ENCODE measurements at places on chromosomes 1 and 21. TPM values are rescaled to one million over a fixed set of nuclear protein-coding genes. Genes with fewer than 3 reads are reported as not detected.
A peak's percentile ranks its signal among the peaks of the same experiment; 100 is the strongest.

- DNase-seq, result no peak
Observed at GRCh38 chr1:79969886-79970285, 963.4 kb upstream of the ADGRL4 start.

Gene ABCG1
- 0.43 TPM for total RNA-seq

- no peak for DNase-seq
Observed at GRCh38 chr1:78054559-78054958, 8.8 kb downstream of the GIPC2 start.

GRCh38 chr1:209609041-209609790 is 25.7 kb downstream of the CAMK1G start:
- no peak for DNase-seq

- no peak for DNase-seq
Observed at GRCh38 chr1:7644961-7645750, 125.9 kb upstream of the VAMP3 start.

GRCh38 chr21:32508558-32508957 is 76.8 kb downstream of the TCP10L start:
- DNase-seq, result no peak

- peak; percentile 28 for DNase-seq
Observed at GRCh38 chr1:7313081-7313546, 458.0 kb upstream of the VAMP3 start.

Gene SRSF10
- 117 TPM for total RNA-seq

DNA sequence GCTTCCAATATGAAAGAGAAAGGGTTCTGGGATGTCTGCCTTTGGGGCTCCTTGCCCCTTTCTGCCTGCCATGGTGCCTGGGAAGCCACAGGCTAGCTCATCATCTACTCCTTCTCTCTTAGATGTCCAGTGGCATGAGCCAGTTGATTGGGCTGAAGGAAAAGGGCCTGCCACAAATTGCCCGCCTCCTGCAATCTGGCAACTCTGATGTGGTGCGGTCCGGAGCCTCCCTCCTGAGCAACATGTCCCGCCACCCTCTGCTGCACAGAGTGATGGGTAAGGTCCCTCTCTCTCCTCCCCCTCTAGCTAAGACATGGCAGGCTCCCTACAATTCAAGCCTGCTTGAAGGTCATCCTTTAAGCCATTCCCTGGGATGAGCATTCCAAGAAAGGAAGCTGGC is 41.0 kb downstream of the PKP1 start:
- DNase-seq, result no peak

GRCh38 chr1:14845851-14846250 is 247.4 kb downstream of the KAZN start:
- DNase-seq, result no peak

- DNase-seq, result no peak
Observed at GRCh38 chr1:230976825-230977747, 1.6 kb downstream of the TTC13 start.

DNA sequence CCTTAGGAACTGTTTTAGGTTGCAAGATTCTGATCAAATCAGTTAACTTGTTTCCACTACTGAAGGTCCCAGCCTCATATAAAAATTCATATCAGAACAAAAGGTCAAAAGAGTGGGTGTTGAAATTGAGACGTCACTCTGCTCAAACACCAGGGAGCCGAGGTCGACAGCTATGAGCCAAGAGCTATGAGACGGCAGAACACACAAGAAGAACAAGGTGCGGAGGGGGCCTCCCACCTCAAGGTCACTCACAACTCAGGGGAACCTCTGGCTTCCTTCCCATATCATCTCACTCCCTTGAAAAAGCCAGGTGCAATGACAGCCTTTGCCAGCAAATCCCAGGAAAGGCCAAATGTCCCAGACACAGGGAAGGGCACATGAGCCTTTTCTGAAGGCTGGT is 749 bp downstream of the SEC16B start:
- DNase-seq, result peak; percentile 21

DNA sequence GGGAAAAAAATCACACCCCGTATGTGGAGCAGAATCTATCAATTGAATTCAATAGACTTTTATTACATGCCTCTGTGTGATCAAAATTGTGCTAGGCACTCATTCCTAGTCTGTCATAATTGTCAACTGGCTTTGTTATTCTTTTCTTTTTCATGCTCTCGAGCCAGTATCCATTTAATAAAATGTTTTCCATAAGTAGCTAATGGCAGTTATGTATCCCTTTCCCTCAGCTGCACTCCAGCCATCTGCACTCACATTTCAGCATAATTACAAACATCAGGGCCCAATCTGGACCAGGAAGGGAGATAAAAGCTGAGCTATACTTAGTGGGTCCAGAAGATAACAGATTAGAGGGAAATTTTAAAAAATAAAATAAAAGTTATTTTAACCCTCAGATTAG is 15.9 kb downstream of the RGS5 start:
- DNase-seq, result no peak

DNA sequence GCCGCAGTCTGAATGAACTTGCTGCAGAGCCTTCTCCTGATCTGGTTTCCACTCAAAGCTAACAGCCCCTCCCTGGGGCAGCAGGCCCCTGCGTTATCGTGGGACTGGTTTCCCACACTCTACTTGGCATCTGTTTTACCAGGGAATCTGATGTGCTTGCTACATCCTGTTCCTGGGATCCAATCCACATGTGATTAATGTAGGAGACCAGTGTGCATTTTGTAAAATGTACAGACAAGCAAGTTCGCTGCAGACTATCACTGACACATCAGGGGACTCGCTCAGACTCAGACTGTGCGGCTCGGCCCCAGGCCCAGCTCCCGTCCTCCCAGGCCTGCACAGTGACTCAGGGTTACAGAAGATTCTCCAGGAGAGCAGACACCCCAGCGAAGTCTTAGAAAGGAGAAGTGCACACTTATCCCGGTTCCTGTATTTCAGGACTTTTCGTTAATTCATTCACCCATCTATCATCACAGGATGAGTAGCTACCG is 340.1 kb downstream of the MATN1 start:
- DNase-seq, result no peak

DNA sequence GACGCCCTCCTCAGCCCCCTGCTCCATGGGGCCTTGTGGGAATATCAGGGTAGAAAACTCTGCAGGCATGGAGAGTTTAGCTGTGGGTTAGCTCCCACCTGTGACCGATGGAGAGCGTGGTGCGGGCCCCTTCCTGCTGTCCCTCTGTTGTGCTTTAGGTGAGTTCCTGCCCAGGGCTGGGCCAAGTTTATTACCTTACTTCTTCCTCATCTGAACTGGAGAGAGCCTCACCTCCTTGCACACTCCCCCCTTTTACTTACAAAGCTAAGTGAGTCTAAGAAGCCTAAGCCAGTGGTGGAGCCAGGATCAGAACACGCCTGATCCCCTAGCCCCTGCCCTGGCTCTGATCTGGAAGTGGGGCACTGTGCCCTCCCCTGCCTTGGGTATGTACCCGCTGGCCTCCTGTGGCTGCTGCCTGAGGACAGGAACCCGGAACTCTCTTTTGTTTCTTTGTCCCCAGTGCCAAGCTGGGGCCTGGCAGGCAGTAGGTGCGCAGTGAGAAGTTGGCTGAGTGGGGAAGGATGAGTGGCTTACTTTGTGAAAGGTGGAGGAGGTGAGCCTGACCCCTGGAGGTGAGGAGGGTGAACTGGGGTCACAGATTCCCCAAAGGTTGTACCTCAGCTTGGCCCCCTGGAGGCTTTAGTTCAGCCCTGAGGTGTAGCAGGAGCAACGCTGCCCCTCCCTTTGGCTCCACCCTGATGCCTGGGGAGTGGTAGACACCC is 32.9 kb downstream of the ARHGEF10L start:
- DNase-seq, result no peak

GRCh38 chr21:22174746-22175145 is 1176.5 kb downstream of the NCAM2 start:
- DNase-seq, result no peak

DNA sequence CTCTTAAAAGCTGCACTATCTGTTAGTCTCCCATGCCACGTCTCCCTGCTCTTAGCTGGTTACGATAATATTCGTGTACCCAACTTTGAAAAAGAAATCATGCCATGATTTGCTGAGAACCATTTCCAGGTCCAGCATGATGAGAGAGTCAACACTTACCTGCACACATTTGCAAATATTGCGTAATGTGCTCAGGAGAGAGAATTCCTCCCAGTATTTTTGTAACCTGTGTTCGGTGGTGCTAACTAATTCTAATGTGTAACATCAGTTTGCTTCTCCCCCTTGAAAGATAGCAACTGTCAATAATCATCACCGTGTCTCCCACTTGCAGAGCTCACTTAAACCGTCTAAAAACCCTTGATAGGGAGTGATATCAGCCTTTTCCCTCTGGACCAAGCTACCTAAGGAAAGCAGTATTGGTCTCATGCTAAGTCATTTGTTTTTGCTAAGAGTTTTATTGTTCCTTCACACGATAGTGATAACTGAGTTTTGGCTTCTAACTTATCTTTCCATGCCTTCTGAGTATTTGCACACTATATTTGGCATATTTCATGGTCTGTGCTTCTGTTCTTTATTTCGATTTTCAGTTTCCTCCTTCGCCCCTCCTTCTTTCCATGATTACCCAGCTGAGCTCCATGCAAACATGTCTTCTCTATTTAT is 61.1 kb upstream of the IRF2BP2 start:
- DNase-seq, result no peak

DNA sequence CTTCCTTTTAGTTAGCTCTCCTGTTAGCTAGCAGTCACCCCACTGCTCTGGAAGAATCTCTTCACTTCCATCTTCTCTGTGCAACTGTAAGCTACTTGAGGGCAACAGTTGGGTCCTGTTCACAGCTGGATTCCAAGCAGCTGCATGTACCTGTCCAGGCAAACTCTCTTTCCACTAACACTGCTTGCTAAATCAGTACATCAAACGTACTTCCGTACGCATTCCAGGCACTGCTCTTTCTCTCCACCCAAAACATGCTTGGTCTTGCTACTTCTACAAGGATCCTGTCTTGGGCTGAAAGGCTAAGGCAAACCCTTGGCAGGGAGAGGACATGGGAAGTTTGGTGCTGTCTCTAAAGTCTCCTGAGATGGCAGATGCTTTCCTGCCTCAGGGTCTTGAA is 139.2 kb upstream of the CACNA1E start:
- no peak for DNase-seq

Gene CR1L
- not detected for total RNA-seq

DNA sequence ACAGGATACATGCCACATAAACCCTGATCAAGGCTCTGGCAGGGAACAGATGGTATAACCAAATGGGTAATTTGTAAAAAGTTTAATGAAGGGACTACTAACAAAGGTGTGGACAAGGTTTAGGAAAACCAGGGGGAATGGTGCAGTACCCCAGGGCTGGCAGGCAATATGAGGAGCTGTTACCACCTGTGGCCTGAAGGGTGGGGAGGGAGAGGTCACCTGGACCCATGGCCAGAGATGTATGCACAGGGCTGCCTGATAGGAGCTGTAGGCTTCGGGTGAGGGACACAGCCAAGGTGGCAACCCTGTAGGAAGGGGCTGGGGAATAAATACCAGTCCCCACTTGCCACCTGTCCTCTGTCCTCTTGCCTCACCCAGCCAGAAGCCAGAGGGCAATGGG is 51.4 kb upstream of the ID3 start:
- no peak for DNase-seq
